ENCODE measurements at places on chromosomes 5 and 9. TPM values are rescaled to one million over a fixed set of nuclear protein-coding genes. Genes with fewer than 3 reads are reported as not detected.

The KCNN2 gene
- total RNA-seq, result 2.1 TPM

DNA sequence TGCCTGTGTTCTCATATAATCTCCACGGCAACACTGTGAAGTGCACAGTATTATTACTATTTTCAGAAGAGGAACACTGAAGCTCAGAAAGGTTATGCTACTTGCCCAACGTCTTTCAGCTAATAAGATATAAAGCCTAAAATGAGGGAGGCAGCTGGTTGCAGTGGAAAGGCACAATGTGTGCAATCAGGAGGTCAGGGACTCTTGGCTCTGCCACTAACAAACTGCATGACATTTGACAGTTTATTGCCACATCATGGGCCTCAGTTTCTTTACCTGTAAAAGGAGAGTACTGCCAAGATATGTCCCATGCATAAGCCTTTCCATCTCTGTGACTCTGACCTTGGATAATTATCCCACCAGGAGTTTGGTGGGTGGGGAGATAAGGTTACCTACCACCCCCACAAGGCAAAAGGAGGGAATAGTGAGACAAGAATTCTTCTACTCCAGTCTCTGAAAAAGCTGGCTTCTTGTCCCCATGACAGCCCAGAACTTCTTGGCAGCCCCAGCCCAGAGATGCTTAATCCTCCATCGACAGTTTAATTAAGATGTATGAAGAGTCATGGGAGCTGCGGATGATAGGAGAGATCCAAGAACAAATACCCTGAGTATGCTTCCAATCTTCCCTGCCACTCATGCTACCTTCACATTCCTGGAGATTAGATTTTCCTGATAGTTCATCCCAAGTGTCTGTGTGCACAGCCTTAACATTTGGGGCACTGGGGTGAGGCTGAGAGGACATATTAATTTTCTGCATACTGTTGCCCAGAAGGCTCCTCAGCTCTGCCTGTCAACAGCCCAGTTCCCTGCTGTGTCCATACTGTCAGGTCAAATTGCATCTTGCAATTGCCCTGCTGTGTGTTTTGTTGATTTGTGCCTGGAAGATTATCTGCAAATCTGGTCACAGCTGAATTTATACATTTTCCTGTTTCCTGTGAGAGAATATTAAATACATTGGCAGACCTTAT lies 271.2 kb downstream of the FAM114A2 start:
- no peak for DNase-seq

GRCh38 chr5:16578474-16578883 lies 38.3 kb downstream of the RETREG1 start:
- DNase-seq, result no peak

GRCh38 chr9:99118782-99119466 lies 14.0 kb downstream of the TGFBR1 start:
- no peak for DNase-seq

The MCCC2 gene
- total RNA-seq, result 39.9 TPM

The CDC20B gene
- not detected for total RNA-seq

GRCh38 chr5:124941051-124942049 lies 194.9 kb upstream of the ZNF608 start:
- DNase-seq, result no peak

DNA sequence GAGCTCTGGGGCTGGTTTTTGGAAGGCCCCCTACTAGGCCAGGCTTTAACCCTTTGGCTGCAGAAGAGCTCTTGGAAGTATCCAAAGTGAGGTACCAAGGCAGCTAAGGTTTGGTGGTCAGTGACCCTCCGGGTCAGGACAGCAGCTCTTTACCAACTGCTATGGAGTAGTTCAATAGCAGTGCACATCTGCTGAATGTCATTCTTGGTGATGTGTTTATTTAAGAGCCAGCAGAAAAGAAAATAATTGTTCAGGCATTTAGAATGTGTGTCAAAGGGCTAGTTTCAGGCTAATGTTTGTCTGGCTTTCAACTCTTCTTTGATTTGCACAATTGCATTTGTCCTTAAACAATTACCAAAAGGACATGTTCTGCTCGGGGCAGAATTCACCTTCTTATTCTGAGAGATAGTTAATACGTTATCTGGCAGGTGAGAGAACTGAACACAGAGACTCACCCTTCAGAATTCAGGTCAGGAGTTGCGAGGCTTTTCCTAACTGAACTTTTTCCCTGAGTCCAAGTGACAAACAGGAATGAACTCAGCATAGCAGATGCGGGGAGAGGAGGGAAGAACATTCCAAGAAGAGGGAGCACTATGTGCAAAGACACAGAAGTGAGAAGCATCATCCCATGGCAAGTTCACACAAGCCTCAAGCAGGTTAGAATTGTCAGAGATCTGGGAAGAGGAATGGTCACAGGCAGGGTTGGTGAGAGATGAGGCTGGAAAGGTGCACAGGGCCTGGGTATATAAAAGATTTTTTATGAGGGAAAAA lies 556.7 kb upstream of the TLE4 start:
- DNase-seq, result no peak

DNA sequence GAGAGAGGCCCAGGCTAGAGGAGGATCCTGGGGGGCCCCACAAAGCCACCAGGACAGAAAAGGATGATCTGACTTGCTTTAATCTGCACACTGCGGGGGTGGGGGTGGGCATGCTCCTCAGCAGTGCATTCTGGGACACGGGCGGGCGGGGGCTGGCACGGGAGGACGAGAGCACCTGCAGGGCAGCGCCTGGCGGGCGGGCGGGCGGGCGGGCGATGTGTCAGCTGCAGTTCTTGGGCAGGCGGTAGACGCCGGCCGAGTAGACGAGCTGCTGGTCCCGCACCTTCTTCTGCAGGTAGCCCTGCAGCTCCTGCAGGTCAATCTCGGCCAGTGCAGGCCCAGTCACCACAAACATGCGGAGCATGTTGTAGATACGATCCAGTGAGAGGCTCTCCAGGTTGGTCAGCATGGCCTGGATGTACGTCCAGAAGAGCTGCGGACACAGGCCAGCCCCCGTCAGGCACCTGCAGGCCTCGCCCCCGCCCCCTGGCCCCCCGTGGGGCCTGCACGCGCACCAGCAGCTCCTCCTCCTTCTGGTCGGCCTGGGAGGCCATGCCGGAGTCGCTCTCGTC lies 3.0 kb upstream of the TMEM210 start:
- no peak for DNase-seq

The HSD17B3 gene
- 0.81 TPM for total RNA-seq

DNA sequence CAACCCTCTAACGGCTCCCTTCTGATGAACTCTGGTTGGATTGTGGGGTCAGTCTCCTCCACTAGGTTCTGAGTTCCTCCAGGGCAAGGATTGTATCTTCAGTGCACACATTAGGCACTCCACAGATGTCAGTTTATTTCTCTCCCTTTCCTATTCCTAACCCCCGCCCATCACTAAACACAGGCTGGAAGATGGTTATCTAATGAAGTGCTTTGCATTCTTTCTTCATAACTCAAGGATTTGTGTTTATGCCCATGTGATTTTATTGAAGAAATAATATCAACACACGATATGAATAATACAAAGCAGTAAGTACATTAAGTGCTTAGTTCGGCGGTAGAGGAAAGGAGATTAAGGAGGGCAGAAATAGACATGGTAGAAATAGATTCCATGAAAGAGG lies 4.4 kb upstream of the CREBRF start:
- DNase-seq, result no peak

The FBXL7 gene
- 13.3 TPM for total RNA-seq

GRCh38 chr5:176535101-176535663 lies 2.0 kb downstream of the RNF44 start:
- no peak for DNase-seq

The DMRTA1 gene
- total RNA-seq, result 1.8 TPM

The ZFR gene
- 60.4 TPM for total RNA-seq

GRCh38 chr9:97601228-97601898 lies 31.8 kb downstream of the TSTD2 start:
- DNase-seq, result no peak

DNA sequence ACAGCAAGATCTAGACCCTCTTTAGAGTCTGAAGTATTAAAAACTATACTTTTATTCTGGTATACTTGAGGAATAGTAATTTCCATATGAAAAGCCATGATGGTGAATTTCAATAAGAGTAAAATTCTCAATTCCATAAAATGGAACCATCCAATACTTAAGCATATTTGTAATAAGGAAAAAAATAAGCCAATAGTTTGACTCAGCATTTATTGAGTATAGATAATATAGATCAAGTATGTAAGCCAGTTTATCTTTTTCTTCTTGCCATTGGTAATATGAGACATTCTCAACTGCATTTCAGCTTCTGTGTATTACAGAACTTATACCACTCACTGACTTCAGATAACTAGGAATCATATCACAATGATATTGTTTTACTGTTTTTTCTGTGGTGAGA lies 361.0 kb downstream of the SLCO4C1 start:
- DNase-seq, result no peak

All from upper lobe of right lung (tissue), 1 donor.